ENCODE measurements at places on chromosomes 1 and 21.

DNA sequence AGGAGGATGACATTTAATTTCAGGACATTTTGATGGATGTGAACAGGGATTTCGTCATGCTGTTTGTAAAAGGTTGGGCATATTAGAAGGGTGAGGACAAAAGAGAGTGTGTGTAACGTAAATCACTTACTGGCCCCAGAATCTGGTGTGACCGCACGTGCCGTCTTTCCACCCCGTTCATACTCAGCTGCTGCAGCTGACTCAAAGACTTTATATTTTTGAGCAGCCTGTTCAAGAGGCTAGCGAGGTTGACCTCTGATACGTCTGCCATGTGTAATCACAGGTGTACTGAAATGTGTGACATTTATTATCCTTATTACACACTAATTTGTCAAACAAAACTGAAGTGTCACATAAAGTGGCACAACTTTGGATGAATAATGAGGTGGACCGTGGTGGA lies 66.5 kb upstream of the ERRFI1 start:
- no peak for DNase-seq

DNA sequence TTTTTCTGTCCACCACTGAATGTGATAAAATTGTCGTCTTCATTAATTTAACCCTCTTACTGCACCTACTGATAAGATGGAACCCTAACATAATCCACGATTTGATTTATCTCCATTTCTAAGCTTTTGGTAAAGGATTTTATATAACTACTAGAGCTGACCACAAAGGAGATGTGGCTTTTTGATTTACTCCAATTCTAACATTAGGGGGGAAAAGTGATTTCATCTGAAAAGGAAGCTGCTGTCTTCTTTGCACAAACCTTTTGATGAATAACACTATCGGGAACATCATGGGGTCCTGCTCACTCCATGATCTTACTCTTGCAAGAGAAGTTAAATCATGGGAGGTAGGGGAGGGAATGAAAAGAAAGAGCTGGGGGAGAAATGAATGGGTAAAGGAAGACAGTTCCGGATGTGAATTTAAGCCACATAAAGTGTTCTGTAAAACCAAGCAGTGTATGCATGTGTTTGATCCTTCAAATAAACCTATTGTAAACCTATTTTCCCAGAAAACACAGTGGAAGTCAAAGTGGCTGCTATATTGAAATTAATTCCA lies 161.8 kb downstream of the GABPA start:
- DNase-seq, result no peak

DNA sequence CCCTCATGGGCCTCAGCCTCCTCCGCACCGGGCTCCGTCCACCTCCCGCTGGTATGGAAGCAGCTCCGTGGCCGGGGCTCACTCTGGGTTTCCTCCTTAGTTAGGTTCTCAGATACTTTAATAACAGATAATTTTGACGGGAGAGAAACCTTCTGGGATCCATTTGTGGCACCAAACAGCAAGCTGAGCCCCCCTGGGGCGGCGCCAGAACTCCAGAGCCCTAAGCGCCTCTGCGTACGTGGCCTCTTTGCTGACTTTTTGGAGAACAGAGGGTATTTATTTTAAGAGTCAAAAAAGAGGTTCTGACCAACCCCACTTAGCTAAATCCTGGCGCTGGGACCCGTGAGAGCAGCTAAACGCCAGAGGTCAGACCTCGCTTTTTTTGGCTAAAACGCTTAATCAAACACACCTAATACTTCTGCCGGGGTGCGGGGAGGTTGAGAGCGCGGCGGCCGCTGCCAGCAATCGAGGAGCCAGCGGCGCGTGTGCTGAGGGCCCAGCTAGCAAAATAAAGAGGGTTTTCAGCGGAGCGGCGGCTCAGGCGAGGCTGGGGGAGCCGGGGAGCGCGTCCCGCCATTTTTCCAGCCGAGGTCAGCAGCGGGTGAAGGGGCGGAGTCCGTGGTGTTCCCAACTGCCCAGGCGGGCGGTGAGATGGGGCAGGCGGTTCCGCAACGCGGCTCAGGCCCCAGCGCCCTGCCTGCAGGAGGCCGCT lies 171.7 kb downstream of the PRDM16 start:
- no peak for DNase-seq

DNA sequence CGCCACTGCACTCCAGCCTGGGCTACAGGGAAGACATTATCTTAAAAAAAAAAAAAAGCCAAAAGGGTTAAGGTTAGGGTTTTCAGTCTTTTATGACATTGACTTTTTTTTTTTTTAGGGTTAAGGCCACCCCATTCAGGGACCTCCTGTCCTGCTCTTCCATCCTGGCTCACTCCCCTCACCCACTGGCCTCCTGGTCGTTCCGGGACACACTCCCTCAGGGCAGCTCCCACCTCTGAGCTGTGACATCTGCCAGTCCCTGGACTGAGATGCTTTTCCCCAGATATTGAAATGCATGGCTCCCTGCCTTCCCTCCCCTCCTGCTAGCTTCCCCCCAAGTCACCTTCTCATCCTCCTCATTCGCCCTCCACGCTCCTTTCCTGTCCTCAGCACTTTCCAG lies 9.6 kb downstream of the PLEKHG5 start:
- DNase-seq, result no peak

DNA sequence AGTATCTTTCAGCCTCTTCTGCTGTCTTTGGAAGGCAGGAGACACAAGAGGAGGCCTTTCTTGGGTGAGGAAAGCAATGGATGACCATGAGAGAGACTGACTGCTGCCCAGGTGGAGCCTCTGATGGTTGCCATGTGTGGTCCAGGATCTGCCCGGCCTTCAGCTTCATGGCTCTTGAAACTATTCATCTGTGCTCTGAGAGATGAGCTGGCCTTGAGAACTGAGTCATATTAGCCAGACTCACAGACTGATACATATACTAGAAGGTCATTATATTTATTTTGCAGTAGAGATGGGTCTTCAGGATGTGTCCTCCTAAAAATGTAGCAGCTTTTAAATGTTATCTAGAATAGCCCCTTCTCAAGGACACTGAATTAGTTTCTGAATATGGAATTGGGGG lies 33.7 kb downstream of the PTGFRN start:
- DNase-seq, result no peak

DNA sequence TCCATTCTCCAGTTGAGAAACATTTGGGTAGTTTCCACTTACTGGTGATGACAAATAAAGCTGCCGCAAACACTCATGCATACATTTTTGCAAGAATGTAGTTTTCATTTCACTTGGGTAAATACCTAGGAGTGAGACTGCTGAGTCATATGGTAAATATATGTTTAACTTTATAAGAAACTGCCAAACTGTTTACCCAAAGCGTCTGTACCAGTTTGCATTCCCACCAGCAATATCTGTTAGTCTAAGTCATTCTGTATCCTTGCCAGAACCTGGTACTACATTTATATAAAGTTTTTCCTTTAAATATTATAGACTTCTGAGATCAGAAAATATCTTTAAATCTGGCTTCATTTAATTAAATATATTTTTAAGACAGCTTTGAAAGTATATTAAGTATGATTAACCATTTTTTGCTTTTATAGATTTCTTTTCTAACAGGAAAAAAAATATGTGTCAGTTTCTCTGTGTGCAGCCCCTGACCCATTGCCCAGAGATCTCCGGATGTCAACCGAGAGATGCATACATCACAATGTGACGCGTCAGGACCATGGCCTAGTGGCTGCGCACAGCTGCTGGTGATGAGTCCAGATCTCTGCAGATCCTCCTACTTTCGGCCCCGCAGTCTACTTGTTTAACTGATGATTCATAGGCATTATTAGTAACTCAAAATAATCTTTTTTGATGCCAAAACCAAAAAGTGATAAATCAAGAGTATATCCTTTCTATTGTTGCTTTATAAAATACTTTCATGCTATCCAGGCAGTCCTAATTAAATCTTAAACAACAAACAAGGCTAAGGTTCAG lies 227.1 kb upstream of the MAP1LC3C start:
- no peak for DNase-seq

DNA sequence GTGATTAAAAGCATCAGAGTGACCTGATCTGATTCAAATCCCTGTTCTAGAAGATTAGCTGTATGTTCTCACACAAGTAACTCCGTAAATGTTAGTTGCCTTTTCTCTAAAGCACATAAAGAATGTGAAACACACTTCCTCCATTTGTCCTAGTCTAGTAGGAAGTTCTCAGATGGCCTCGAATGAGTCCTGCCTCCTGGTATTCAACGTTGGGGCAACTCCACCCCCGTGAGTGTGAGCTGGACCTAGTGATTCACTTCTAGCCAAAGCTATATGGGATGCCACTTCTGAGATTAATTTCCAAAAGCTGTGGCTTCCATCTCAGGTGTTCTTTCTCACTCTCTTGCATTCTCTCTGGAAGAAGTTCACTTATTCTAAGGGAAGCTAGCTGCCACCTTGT lies 267.6 kb downstream of the GPATCH2 start:
- peak; percentile 5 for DNase-seq

- DNase-seq, result no peak
These were observed 70.2 kb downstream of the FOXD2 start for GRCh38 chr1:47507881-47508701.

GRCh38 chr1:17533201-17533600 lies 6.3 kb upstream of the ARHGEF10L start:
- DNase-seq, result no peak

GRCh38 chr1:218430822-218431221 lies 85.7 kb downstream of the TGFB2 start:
- no peak for DNase-seq

DNA sequence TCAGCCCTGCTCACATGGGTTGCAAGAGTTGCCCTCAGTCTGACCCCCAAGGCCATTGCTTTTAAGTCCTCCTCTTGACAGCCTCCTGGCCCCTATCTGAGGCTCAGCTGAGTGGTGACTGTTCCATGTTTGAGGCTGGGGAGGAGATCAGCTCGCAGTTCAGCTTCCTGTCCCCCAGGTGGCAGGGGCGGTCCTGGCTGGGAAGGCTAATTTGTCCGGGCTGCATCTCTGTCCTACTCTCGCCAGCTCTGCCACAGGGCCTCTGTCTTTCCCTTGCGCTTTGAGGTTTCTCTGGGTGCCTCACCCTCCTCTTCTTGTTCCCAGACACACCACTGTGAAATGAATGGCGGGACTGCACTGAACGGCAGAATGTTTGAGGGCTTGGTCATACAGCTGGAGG lies 157.3 kb downstream of the KCNJ6 start:
- DNase-seq, result no peak

All from HS-27A (cell line).